ENCODE measurements at places on chromosomes 11 and 22.

DNA sequence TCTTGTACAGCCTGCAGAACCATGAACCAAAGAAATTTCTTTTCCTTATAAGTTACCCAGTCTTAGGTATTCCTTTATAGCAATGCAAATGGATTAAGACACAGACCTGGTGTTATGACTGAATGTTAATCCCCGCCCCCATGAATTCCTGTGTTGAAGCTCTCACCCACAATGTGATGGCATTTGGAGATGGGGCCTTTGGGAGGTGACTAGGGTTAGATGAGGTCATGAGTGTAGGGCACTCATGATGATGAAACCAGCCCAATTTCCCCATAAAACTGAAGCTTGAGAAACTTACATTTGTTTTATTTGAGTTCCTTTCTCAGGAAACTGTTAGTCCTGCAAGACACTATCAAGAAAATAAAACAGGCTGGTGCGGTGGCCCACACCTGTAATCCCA, 115.8 kb upstream of the THY1 start:
- no peak for DNase-seq

DNA sequence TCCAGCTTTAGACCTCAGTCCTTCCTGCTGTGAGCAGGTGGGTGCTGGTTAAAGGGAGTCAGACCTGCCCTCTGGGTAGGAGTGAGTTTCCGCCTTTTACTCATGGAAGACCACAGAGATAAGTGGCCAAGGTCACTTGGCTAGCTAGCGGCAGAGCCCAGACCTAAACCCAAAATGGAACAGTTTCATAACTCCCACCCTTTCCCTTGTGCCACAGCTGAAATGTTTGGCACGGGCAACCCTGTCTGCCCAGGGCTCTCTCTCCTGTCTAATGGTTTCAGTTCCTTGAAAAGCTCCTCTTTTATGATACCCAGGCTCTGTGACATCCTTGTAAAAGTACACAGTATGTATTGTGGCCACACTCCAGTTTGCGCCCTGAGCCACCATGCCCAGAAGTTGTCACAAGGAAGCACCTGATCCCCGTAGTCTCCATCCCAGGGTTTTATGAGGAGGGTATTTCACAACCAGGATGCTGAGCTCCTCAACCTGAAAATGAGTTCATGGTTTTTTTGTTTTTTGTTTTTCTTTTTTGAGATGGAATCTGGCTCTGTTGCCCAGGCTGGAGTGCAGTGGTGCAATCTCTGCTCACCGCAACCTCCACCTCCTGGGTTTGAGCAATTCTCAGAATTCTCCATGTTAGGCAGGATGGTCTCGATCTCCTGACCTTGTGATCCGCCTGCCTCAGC, 5.1 kb downstream of the MB start:
- no peak for DNase-seq

DNA sequence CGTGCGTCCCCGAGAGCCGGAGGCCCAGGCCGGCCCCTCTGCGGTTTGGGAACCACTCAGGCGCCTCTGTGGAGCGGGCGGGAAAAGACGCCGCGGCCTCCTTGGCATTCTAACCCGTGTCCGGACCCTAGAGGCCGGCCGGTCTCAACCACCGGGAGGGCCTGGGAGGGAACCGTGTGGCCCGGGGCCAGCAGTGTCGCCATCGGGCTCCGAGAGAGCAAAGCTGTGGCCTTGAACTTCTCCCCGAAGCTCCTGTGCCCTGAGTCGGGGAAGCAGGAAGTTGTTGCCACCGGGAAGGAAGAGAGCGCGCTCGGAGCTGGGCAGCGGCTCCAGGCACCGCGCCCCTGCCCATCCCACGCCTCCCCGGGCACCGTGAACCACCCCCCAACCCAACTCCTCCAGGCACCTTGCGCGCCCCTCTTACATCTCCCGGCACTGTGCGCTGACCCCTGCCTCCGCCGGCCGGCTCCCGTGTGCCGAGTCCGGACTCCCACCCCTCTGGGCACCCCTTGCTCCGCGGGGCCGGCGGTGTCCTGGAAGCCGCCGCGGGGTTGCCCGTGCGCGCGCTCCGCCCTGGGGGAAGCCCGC, 80.0 kb upstream of the PPARA start:
- DNase-seq, result no peak

- no peak for DNase-seq
Measured at GRCh38 chr22:24390576-24390975, 36.8 kb upstream of the ADORA2A start.

DNA sequence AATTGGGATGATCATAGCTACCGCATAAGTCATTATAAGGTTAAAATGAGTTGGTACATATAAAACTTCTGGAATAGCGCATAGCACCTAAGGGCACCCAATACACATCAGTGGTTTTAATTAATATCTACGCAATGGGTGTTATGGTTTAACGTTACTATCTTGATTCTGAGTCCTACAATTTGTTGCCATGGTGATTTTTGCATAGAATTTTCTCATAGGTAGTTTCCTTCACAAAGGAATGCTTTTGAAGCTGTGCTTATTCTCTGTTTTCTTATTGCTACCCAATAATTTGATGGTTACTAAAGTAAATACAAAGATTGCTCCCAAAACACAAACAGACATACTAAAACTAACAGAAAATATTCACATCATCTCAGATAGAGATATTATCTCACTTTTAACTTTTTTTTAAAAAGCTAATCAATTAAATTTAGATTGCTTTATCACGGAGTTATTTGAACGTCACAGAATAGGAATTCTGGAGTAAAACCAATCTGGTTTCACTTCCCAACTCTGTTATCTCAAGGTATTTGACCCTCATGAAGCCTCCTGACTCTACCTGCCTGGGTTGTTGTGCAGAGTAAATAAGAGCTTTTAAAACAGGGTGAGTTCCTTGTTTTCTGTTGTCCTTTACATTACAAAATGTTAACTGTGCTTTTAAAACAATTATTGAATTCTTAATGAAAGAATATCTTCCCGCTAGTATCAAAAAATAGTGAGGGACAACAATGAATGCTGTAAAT, 635.5 kb upstream of the CCDC90B start:
- DNase-seq, result no peak

- no peak for DNase-seq
Measured at GRCh38 chr11:90448256-90448655, 225.4 kb upstream of the CHORDC1 start.

- no peak for DNase-seq
Measured at GRCh38 chr22:36330655-36331305, 57.0 kb downstream of the MYH9 start.

Measured in NCI-H2107 (cell line).